Mucosa of gallbladder (tissue), 1 donor: ENCODE measurements at places on chromosomes 1 and 21. TPM values are rescaled to one million over a fixed set of nuclear protein-coding genes. Genes with fewer than 3 reads are reported as not detected.

GRCh38 chr1:227317523-227318015 is 723 bp downstream of the CDC42BPA start:
- peak; percentile 21 for DNase-seq

DNA sequence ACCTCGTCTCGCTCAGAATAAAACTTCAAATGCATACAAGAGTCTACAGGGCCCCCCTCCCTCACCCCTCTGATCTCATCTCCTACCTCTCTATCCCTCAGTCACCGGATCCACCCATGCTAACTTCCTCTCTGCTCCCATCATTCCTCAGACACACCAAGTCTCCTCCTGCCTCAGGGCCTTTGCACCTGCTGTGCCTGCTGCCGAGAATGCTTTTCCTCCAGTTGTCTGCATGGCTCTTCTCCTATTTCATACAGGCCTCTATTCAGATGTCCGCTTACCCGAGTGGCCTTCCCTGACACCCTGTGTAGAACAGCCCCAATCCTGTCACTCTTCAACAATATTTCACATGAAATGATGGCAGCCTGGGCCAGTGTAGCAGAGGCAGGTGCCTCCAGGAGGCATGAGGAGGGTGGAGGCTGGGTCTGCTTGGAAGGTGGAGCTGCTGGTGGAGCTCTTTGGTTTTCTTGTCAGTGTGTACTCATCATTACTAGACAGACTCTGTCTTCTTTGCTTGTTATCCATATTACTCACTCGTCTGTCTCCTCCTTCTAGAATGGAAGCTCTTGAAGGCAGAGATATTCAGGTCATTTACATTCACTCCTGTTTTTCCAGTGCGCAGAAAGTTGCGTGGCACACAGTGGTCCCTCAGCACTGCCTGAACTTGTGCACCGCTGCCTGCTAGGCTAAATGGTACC is 4.2 kb downstream of the SH2D2A start:
- DNase-seq, result no peak

- no peak for DNase-seq
These were observed 1.5 kb downstream of the MX1 start for GRCh38 chr21:41427556-41427955.

DNA sequence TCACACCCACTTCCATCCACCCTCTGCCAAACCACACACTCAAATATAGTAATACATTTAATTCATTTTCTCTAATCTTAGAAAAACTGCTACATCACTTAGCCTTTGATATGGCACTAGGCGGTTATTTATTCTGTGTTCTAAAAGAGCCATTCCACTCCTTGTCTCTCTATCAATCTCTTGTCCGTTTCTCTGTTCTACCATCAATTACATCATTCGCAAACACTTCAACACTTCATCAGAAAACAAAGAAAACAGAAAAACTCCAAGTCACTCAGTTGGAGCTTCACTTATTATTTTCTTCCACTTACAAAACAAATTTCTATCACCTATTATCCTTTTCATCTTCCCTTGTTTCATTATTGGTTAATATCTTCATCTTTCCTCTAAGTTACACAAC is 1523.0 kb downstream of the KCNT2 start:
- DNase-seq, result no peak

DNA sequence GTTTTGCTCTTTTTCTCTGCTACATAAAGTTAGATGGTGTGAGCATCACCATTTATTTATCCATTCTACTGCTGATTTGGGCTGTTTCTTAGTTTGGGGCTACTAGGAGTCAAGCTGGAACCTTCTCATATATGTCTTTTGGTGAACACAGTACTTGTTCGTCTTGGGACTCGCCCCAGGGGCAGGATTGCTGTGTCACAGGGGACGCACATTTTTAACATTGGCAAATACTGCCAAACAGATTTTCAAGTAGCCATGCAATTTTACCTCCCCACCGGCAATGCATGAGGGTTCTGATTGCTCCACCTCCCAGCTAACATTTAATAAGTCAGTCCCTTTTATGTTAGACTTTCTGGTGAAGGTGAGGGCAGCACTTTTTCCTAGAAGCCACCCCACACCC is 7.5 kb upstream of the IFFO2 start:
- DNase-seq, result no peak

- no peak for DNase-seq
These were observed 142.6 kb downstream of the DENND1B start for GRCh38 chr1:197632651-197633050.

- no peak for DNase-seq
These were observed 2.4 kb upstream of the ABL2 start for GRCh38 chr1:179231923-179232322.

GRCh38 chr1:109739738-109740614 is 862 bp downstream of the GSTM3 start:
- peak; percentile 73 for DNase-seq

- peak; percentile 60 for DNase-seq
These were observed at the start of gene SPATC1L for GRCh38 chr21:46183910-46184624. SPATC1L (minus strand) TSS chr21:46184459; CDS start chr21:46182816, 1,643 bp downstream.

DNA sequence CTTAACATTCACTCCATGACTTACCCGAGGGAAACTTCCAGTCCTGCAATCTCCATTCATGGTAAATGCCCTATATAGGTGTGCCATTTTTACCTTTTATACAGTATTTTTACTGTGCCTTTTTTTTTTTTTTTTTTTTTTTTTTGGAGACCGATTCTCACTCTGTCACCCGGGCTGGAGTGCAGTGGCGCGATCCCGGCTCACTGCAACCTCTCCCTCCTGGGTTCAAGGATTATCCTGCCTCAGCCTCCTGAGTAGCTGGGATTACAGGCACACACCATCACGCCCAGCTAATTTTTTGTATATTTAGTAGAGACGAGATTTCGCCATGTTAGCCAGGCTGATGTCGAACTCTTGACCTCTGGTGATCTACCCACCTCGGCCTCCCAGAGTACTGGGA is 124.4 kb upstream of the PLPPR4 start:
- no peak for DNase-seq

- DNase-seq, result no peak
These were observed 1.6 kb upstream of the C1orf35 start for GRCh38 chr1:228104526-228105269.

DNA sequence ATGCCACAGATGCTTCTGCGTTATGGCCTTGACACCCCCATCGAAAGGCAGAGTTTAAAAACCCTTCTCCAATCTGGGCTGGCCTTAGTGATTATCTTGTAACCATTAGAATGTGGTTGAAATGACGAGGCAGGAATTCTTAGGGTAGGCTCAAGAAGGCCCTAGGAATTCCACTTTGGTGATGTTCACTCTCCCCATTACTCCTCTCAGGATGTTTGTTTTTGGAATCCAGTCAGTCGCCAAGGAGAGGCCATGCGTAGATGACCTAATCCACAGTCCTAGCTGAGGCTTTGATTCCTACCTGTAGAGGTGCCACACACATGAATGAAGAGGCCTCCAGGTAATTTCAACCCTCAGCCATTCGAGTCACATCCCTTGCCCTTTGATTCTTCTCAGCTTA is 318.2 kb downstream of the NEGR1 start:
- DNase-seq, result no peak

- no peak for DNase-seq
These were observed 77.8 kb downstream of the DRAM2 start for GRCh38 chr1:111062081-111062480.

GRCh38 chr1:225863167-225863566 is 19.0 kb downstream of the TMEM63A start:
- no peak for DNase-seq

DNA sequence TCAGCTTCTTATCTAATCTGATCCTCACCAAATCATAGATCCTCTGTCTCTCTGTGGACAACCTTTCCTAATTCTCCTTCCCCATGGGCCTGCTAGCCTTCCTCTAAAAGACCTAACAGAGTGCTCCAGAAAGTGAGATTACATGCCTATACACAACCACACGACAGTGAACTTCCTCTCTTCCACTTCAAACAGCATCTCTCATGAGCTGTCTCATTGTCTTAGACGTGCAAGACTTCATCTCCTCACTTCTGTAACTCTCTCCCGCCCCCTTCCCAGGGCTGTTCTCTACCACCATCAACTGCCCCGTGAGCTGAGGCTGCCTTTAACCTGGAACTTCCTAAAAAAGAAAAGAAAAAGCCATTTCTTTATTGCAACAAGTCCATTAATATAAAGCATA is 14.1 kb upstream of the A3GALT2 start:
- DNase-seq, result no peak

- DNase-seq, result peak; percentile 54
These were observed 113.4 kb downstream of the DISP1 start for GRCh38 chr1:222928212-222928611.

DNA sequence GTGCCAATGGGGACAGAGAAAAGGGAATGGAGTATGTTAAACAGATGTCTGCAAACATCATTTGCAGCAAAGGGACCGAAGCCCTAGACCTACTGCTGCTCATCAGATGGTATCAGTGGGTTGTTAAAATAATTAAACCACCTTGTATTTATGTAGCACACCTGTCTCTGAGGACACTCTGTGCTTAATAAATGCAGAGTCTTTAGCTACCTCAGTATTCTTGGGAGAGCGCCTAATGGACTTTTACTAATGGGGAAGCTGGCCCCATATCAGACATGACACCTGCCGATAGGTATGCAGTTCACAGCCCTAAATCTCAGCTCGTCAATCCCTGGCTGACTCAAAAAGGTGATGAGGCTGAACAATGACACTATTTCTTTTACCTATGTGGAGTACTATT is 54.4 kb downstream of the SYT6 start:
- no peak for DNase-seq

- DNase-seq, result no peak
These were observed 9.7 kb upstream of the RUNX3 start for GRCh38 chr1:24939675-24940193.

- DNase-seq, result no peak
These were observed 2.0 kb upstream of the MARCKSL1 start for GRCh38 chr1:32337855-32338636.

- DNase-seq, result no peak
These were observed 28.7 kb downstream of the NPHS2 start for GRCh38 chr1:179547021-179547535.

- DNase-seq, result no peak
These were observed 153.7 kb downstream of the KCNJ6 start for GRCh38 chr21:37762606-37763005.

DNA sequence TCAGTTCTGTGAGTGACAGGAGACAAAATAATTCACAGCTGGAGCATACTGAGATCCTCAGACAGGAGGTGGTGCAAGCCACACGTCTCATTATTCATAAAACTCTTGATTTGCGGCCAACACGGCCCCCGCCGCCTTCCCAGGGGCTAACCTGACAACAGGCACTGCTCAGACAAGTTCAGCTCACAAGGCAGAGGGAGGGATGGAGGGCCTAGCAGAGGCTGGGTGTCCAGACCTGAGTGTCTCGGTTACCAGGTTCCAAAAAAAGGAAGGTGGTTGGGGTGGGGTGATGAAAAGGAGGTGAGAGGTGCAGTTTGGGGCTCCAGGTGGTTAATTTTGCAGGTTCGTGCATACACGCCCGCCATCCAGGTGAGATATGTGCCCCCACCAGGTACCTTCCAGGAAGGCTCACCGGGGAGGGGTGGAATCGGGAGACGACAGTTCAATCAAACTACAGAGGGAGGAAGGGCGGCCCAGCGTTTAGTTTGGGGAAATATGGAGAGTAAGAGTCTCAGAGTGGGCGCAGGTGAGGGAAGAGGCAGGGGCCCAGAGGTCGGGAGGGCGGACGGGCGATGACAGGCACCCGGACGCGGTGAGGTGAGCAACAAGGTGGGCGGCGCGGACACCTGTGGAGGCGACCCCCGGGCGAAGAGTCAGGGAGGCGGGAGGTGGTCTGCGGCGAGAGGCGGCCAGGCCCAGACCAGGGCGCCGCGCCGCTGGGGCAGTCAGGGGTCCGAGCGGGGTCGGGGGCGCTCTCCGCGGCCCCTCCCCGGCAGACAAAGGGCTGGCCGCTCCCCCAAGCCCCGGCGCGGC is 629 bp downstream of the CTNNBIP1 start:
- DNase-seq, result no peak

The S100A11 gene
- total RNA-seq, result 308 TPM

The DHDDS gene
- 42.3 TPM for total RNA-seq

The GPN2 gene
- total RNA-seq, result 31.5 TPM

The JAM2 gene
- 27.4 TPM for total RNA-seq

The FALEC gene
- total RNA-seq, result 1.1 TPM

The FNDC10 gene
- total RNA-seq, result 4.6 TPM

The CNR2 gene
- total RNA-seq, result 0.03 TPM

The TRIM67 gene
- 0.03 TPM for total RNA-seq
